Fibroblast of skin of right biceps (primary cell): ENCODE measurements at places on chromosomes 16 and 17.

- DNase-seq = no peak
These were observed at the start of gene GPR142 for GRCh38 chr17:74367206-74367605. TSS of gene GPR142 (plus strand) at chr17:74367506. CDS start at chr17:74369541, 2,035 bp downstream.

DNA sequence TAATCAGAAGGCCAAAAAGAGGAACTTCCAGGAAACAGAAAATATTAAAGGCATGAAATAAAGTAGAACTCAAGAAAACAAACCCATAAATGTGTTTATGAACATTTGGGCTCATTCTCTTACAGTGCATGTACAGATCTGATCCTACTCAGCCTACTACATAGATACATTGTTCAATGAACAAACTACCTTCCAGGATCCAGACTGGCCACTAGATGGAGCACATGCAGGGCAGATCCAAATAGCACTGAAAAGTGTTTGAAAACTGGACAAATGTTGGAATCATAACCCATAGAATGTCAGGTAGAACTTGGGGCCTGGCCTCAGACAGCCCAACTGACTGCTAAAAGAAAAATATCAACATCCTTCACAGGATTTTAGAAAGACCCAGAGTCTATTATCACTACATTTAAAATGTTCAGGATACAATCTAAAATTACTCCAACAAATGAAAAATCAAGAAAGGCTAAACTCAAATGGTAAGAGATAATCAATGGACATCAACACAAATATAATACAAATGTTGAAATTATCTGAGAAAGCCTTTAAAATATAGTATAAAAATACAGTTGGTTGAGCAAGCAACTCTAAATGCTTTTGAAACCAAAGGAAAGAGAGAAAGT lies 122.4 kb upstream of the NUDT7 start:
- peak; percentile 34 for DNase-seq

DNA sequence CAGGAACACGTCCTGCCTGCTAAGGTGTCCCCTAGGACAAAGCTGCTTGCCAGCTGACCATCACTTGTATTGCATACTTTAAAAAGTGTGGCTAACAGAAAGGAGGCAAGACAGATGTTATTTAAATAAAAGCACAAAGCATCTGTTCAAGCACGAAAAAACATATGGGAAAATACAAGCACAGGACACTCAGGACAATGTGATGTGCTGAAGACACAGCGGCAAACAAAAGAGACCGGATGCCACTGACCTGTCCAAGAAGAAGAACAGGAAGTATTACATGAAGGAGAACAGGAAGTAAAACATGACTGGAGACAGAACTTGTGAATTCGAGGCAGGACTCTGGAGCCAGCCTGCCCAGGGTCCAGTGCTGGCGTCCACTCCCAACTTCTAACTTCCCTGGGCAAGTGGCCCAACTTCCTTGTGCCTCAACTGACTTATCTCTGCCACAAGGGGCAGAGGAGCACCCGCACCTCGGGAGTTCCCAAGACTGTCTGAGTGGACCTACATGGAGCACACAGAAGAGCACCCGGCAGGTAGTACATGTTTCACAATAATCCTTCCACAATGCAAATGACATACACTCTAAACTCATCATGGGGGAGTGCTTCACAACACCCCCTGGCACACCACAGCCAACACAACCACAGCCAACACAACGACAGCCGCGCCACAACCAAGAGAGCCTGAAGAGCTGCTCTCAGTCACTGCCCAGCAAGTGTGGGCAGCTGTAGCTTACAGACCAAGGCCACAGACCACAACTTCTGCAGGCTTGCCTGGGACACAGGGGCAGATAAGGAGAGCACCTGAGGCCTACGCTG lies 36.6 kb downstream of the ANKRD11 start:
- no peak for DNase-seq

DNA sequence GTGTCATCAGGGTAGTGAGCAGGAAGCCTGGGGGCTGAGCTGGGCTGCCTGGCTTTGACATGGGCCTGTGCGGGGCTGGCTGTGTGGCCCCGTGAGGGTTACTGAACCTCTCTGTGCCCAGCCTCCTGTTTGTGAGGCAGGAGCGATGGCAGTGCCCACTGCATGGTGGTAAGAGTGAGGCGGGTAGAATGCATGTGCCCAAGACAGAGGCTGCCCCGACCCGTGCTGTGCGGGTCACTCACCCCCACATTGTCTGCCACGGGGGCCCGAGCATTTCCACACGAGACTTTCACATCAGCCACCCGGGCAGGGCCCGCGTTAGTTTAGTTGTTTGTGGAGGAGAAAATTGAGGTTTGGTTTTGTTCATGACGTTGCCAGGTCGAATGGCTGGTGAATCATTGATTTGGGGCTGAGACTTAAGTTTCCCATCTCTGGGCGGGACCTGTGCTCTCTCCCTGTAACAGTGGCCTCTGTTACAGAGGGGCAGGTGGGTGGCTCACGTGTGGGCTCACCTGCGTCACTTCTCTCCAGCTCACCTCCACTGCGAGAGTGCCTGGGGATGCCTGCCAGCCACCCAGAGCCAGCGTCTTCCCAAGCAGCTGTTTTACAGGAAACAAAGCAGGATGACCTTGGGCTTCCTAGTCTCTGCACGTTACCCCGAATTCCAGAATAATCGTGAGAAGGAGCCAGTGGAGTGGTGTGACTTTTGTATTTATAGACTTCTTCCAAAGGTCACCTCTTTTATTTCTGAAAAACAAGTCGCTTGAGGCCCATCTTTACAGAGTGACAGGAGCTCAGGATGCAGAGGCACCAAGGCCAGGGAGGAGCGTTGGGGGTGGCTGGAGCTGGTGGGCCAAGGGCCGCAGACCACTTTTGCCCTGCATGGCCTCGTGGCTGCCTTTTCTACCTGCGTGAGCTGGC lies 150.6 kb downstream of the RPTOR start:
- DNase-seq = no peak

GRCh38 chr16:75570396-75571065 lies 4.4 kb downstream of the GABARAPL2 start:
- no peak for DNase-seq

DNA sequence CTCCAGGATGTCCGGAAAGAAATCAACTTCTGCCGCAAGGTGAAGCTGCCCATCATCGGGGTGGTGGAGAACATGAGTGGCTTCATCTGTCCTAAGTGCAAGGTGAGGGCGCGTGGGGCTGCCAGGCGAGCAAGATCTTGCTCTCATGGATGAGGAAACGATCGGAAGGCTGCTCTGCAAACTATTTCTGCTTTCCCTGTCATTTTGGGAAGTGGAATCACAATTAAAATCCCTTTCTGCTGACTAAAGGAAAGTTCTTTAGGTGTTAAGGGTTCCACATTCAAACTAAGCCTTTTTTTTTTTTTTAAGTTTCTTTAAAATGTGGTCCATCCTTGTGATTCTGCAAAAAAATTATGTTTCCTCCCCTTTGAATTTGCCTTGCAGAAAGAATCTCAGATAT lies 17.7 kb downstream of the NUBP1 start:
- DNase-seq = no peak
